ENCODE measurements at places on chromosomes 2 and 18.

DNA sequence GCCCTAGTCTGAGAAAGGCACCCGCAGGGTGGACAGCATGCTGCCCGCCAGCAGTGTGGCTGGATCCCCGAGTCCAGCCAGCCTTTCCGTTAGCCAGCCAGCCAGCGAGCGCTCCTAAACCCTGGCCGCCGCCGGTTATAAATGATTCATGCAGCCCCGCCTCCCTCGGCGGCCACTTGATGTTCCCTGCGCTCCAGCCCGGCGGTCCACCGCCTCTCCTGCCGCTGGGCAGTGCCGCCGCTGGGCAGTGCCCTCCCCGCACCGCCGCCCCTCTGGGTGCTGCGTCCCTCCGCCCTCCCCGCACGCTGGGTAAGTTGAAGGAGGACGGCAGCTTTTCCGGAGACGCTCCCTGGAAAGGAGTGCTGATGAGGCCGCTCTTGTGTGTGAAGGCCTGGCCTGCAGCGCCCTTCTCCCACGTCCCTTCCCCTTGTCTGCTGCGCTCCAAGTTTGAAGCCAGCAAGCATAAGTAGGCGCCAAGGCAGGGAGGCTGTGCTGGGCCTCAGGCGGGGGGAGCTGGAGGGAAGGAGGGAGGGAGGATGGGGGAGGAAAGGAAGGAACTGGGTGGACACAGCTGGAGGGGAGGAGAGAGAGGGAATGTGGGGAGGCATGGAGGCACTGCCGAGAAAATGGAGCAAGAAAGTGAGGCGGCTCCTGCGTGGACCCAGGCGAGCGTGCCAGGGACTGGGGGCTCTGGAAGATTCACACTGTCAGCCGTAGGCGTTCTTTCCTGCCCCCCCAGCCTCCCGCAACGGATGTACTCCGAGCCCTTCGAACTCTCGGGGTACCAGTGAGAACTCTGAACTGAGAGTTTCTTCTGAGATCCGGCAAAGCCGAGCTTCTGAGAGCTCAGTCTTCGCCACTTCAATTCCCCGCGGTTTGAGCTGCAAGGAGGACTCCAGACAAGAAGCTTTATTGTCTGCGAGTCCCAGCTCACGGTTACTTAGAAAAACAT lies 131.9 kb downstream of the GLI2 start:
- DNase-seq = no peak

GRCh38 chr2:171320208-171320621 lies 113.6 kb downstream of the METTL8 start:
- DNase-seq = no peak

- DNase-seq = no peak
These were observed 18.7 kb upstream of the NEMP2 start for GRCh38 chr2:190553254-190553653.

- DNase-seq = no peak
These were observed 97.7 kb downstream of the TWIST2 start for GRCh38 chr2:238945433-238946150.

- no peak for DNase-seq
These were observed 9.2 kb downstream of the HS6ST1 start for GRCh38 chr2:128309280-128310093.

GRCh38 chr18:22293417-22293816 lies 124.0 kb downstream of the GATA6 start:
- no peak for DNase-seq

DNA sequence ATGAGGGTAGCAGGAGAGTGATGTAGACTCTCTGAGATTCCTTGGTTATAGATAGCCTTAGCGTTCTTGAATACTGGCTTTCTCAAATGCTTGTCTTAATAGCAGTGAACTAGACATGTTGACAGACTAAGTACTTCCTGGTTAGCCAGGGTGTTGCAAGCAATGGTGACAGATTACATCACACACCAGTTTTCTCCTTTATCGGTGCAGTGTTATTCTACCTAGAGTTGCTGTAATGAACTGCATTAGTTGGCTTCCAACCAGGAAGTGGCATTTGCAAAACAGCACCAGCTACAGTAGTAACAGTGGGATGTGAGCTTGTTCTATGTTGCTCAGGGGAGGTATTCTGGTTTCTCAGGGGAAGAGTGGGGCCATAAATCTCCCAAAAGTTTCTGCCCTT lies 582.2 kb upstream of the DDX18 start:
- no peak for DNase-seq

GRCh38 chr2:232890896-232891601 lies 21.0 kb downstream of the SNORC start:
- DNase-seq = no peak

DNA sequence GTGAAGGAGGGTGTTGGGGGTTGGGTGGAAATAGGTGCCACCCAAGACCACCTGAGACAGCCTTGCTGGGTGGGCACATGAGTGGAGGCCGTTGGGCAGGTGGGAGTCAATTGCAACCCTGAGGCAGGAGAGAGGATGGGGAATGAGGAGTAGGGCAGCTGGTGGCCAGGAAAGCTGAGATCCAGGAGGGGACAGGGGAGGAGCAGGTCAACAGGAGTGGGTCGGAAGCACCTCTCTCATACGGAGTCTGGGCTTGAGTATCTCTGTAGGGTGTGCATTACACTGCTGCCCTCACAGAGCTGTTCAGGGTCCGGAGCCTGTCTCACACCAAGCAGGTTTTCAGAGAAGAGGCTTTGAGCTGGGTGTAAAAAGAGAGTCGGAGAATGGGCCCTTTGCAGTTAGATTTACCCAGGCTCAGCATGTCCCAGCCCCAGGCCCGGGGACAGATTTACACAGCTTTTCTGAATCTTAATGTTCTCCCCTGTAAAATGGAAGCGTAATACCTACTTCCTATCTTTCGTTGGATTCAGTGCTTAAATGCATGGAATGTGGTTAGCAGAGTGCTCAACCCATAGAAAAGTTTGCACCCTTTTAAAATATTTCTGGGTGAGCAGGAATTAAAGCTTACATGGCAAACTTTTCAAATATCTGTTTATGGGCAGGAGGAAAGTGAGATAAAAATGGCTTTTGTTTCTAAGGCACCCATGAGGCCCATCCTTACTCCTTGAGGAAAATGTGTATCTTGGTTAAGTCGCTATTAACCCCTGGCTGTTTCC lies 144.0 kb upstream of the MYCN start:
- DNase-seq = no peak

DNA sequence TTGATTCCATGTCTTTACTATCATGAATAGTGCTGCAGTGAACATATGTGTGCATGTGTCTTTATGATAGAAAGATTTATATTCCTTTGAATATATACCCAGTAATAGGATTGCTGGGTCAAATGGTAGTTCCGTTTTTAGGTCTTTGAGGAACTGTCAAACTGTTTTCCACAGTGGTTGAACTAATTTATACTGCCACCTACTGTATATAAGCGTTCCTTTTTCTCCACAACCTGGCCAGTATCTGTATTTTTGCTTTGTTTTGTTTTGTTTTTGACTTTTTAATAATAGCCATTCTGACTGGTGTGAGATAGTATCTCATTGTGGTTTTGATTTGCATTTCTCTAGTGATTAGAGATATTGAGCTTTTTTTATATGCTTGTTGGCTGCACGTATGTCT lies 641.6 kb downstream of the SUCLG1 start:
- DNase-seq = no peak

- no peak for DNase-seq
These were observed 151.3 kb upstream of the SLC39A10 start for GRCh38 chr2:195505701-195506100.

- DNase-seq = no peak
These were observed 26.7 kb downstream of the LYPD6 start for GRCh38 chr2:149357058-149357457.

GRCh38 chr18:13268158-13269012 lies 49.8 kb downstream of the LDLRAD4 start:
- no peak for DNase-seq

GRCh38 chr2:238954841-238955591 lies 107.1 kb downstream of the TWIST2 start:
- no peak for DNase-seq

- DNase-seq = no peak
These were observed 45.1 kb upstream of the SLC14A1 start for GRCh38 chr18:45678850-45679249.

Data from B cell (primary cell).